Upper lobe of right lung (tissue), 1 donor: ENCODE measurements at places on chromosomes 6 and 20. TPM values are rescaled to one million over a fixed set of nuclear protein-coding genes. Genes with fewer than 3 reads are reported as not detected.

The MYBL2 gene
- 1.0 TPM for total RNA-seq

The RANBP9 gene
- total RNA-seq: 38.5 TPM

The GGTLC1 gene
- total RNA-seq: 105 TPM

The SLC35A1 gene
- 48.9 TPM for total RNA-seq

The COL11A2 gene
- total RNA-seq: 1.2 TPM

The MBOAT1 gene
- 8.5 TPM for total RNA-seq

The OR10C1 gene
- total RNA-seq: not detected

The BPIFB4 gene
- total RNA-seq: not detected

The LAMA2 gene
- total RNA-seq: 42.1 TPM

The SIRPA gene
- total RNA-seq: 93.8 TPM

The SLC22A23 gene
- 19.2 TPM for total RNA-seq

The PRPH2 gene
- total RNA-seq: 1.2 TPM

The SLC13A3 gene
- 1.6 TPM for total RNA-seq

The PLCB4 gene
- total RNA-seq: 7.9 TPM

The RFX6 gene
- not detected for total RNA-seq

The SEL1L2 gene
- not detected for total RNA-seq

The LTB gene
- total RNA-seq: 6.2 TPM

The FNDC11 gene
- 0.32 TPM for total RNA-seq

The EPB41L1 gene
- 61.4 TPM for total RNA-seq

The FRK gene
- total RNA-seq: 7.2 TPM

The NNAT gene
- 0.43 TPM for total RNA-seq

The SLC22A2 gene
- not detected for total RNA-seq

The DDO gene
- total RNA-seq: 7.1 TPM

The SIRPD gene
- total RNA-seq: 0.78 TPM

The RPL7L1 gene
- 64.9 TPM for total RNA-seq

The MTRF1L gene
- total RNA-seq: 17.9 TPM

The RHAG gene
- total RNA-seq: not detected

The MLN gene
- not detected for total RNA-seq

The TAAR6 gene
- not detected for total RNA-seq

The PPT2 gene
- 19.2 TPM for total RNA-seq

The ULBP2 gene
- 2.3 TPM for total RNA-seq

The PBOV1 gene
- not detected for total RNA-seq

The PNLDC1 gene
- 0.49 TPM for total RNA-seq

The CDH22 gene
- 0.46 TPM for total RNA-seq

The DUSP15 gene
- 2.4 TPM for total RNA-seq

The PRICKLE4 gene
- 14.2 TPM for total RNA-seq

The MDFI gene
- 11.0 TPM for total RNA-seq

The PRKN gene
- 2.7 TPM for total RNA-seq

The PERP gene
- 33.2 TPM for total RNA-seq

The CRISP2 gene
- not detected for total RNA-seq

The MLIP gene
- total RNA-seq: 0.20 TPM

The ESF1 gene
- total RNA-seq: 15.1 TPM

The BPI gene
- total RNA-seq: not detected

The KCNQ5 gene
- total RNA-seq: 1.3 TPM

The NEURL2 gene
- total RNA-seq: 2.8 TPM
